Progenitor cell of endocrine pancreas (in vitro differentiated cells): ENCODE measurements at places on chromosomes 3 and 15.

DNA sequence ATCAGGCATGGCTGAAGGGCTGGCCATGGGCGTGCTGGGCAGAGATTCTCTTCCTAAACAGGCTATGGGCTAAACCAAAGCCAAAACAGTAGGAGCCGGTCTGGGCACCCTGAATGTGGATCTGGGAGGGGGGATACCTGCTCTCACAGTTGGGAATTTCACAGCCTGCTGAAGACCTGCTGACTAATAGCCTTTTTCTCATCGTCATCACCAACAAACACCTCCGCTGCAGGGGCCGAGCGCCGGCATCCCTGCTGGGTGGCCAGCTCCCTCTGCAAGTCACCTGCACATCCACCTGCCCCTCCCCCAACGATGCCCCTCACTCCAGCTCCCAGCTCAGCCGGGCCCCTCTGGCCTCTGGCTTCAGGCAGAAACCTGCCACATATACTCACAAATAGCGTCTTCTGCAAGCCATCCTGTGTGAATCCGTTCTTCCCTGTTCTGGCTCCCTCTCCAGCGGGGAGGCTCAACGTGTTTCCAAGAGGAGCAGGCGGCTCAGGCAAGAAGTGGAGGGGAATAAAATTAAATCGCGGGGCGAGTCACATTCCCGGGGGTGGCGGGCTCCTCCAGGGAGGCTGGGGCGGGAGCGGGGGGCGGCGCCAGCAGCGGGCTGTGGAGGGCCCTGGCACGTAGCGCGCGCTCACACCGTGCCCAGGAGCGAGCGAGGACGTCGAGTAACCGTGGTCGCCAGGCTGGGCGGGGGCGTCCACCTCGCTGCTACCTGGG is 466 bp downstream of the IQSEC1 start:
- DNase-seq = no peak

GRCh38 chr15:28935316-28935715 is 49.5 kb downstream of the APBA2 start:
- no peak for DNase-seq

GRCh38 chr3:195245531-195245951 is 25.4 kb downstream of the XXYLT1 start:
- no peak for DNase-seq

GRCh38 chr3:25508901-25509300 is 80.8 kb downstream of the RARB start:
- DNase-seq = no peak

DNA sequence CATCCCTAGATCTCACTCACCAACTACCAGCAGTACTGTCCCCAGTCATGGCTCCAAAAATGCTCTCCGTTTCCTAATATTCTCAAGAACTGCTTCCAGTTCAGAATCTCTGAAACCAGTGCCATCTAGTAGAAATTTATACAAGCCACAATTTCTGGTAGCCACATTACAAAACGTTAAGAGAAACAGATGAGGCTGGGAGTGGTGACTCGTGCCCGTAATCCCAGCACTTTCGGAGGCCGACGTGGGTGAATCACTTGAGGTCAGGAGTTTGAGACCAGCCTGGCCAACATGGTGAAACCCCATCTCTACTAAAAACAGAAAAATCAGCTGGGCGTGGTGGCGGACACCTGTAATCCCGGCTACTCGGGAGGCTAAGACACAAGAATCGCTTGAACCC is 78.4 kb upstream of the RAD18 start:
- no peak for DNase-seq

DNA sequence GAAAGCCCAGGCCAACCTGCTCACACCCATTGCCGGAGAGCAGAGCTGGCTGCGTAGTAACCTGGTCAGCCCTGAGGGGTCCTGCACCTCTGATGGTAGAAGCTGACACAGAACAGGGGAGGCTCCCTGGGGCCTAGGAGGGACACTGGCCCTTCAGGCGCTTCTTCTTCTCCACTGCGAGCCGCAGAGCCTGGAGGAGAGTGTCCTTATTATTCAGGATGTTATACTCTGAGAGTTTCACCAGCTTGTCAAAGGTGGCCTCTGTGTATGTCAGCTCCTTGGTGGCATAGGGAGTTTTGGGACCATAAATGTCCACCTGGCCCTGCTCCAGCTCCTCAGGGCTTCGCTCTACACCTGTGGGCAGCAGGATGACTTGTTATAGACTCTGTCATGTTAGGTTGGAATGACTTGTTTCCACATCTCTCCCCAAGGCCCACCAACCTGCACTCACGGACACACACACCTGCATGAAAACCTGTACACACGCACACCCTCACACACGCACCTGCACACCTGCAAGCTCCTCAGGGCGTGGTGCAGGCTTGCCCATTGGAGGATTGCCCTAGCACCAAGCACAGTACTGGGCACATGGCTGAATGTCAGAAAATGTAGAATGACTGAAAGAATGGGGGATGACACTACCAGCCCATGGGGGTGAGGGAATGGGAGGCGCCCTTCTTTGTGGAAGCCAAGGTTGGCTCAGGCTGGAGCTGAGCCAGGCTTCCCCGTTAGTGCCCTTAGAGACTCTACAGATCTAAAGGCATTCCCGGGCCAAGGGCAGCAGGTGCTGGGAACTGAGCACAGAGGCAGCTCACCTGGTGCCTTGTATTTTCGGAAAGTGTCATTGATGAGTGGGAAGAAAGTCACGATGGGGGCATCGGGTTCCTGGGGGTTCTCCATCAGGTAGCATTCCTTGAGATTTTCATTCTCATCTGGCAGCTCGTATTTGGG is 11.5 kb upstream of the EHD4 start:
- no peak for DNase-seq

- no peak for DNase-seq
These were observed 127.5 kb downstream of the SNRK start for GRCh38 chr3:43413676-43414368.

- no peak for DNase-seq
These were observed 378.1 kb downstream of the NSUN3 start for GRCh38 chr3:94440767-94441493.

GRCh38 chr3:18228060-18228459 is 197.1 kb downstream of the SATB1 start:
- no peak for DNase-seq

- DNase-seq = no peak
These were observed 36.9 kb downstream of the LRIG1 start for GRCh38 chr3:66463730-66464511.

GRCh38 chr3:186182850-186183249 is 74.0 kb upstream of the ETV5 start:
- DNase-seq = no peak

GRCh38 chr15:85024003-85024402 is 42.3 kb downstream of the PDE8A start:
- no peak for DNase-seq

DNA sequence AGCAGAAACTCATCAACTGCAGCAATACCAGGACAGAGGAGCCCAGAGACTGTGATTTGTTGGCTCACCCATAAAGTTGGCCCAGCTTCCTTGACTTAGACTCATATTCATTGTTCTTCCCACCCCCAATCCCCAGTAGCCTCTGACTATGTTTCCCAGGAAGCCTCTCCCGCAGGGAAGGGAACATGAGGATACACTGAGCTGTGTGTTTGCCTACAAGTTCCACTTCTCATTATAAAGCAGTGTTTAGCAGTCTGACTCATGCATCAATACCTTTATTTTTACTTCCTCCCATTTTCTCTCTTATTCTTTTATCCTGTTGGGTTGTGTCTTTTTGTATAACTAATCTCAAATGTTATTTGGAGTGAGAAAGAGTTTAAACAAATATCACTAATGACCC is 111.6 kb upstream of the PHLDB2 start:
- no peak for DNase-seq

- DNase-seq = no peak
These were observed 36.0 kb downstream of the RAB27A start for GRCh38 chr15:55253580-55253979.

DNA sequence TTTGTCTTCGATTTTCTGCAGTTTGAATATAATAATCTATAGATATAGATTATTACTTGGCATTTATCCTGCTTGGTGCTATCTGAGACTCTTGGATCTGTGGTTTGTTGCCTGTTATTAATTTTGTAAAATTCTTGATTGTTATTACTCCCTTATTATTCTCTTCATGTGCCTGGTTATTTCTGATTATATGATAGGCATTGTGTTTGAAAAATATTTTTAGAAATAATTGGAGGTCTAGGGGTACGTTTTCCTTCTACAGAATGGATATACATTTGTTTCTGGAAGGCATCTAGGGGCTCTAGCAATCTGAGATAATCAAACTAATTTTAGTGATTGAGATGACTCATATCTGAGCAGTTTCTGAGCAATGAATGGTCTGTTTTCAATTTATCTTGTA is 14.9 kb upstream of the CELF6 start:
- no peak for DNase-seq

DNA sequence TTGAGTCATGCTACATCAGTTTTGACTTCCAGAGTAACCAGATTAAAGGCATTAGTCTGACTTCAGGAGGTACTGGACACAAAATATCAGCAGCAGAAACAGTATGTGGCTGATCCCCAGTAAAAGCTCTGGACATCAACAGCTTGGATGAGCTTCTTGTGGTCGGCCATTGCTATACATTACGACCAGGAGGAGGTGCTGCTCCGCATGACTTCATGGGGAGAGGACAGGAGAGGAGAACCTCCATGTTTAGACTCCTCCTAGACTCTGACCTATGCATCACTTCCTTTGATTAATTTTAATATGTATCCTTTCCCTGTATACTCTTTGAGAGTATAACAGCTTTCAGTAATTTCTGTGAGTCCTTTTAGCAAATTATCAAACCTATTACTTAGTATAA is 285.6 kb upstream of the ARHGEF26 start:
- no peak for DNase-seq

- no peak for DNase-seq
These were observed 40.0 kb downstream of the TKT start for GRCh38 chr3:53215816-53216215.

GRCh38 chr3:126550488-126551051 is 8.2 kb downstream of the C3orf22 start:
- peak; percentile 7 for DNase-seq

DNA sequence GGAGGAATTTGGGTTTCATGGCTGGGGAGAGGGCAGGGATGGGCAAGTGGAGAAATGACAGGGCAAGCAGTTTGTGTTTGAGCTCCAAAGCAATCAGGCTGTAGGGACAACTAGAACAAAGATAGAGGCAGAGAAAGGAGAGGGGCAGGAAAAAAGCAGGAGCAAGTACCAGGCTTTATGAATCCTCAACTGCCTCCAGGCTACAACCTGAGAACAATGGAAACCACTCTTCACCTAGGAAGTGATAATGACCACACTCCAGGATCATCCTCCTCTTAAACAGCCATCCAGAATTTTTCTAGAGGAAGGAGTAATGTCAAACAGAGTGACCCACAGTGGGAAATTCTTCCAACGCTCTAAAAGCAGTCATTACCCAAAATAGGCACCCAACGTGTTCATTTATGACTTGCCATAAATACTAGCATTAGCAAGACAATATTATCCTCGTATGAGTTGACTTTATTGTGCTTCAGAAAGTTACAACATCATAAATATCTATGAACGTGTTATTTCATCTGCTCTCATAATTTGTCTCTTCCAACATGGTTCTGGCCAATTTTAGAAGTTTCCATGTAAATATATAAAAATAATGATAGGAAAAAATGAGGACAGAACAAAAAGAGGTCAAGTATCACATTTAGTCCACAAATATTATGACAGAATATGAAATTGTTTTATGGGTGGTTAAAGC is 50.5 kb downstream of the TNFAIP8L3 start:
- no peak for DNase-seq

GRCh38 chr15:87368511-87368910 is 888.0 kb downstream of the NTRK3 start:
- DNase-seq = no peak
